ENCODE measurements at places on chromosomes 11 and 22. TPM values are rescaled to one million over a fixed set of nuclear protein-coding genes. Genes with fewer than 3 reads are reported as not detected.

Gene FTH1
- total RNA-seq = 1,762 TPM

Gene ANO1
- total RNA-seq = 5.3 TPM

Gene NXPE4
- not detected for total RNA-seq

Gene DLG2
- 0.45 TPM for total RNA-seq

Measured in smooth muscle cell of the coronary artery (primary cell).